ENCODE measurements at places on chromosomes 1 and 21. TPM values are rescaled to one million over a fixed set of nuclear protein-coding genes. Genes with fewer than 3 reads are reported as not detected.

Gene FCRL4
- total RNA-seq, result not detected

Gene CFAP141
- total RNA-seq, result not detected

Gene KIF14
- 0.03 TPM for total RNA-seq

Gene APP
- 317 TPM for total RNA-seq

Gene OR2T29
- not detected for total RNA-seq

Gene CR1
- total RNA-seq, result 31.2 TPM

Gene LIPI
- not detected for total RNA-seq

Gene C1orf141
- total RNA-seq, result not detected

Gene REN
- total RNA-seq, result 1.3 TPM

Gene FMN2
- 0.48 TPM for total RNA-seq

Gene TBX19
- 0.87 TPM for total RNA-seq

Gene TNFRSF18
- 0.80 TPM for total RNA-seq

Gene ALPL
- total RNA-seq, result 129 TPM

Gene CD53
- total RNA-seq, result 93.6 TPM

Gene RASSF5
- total RNA-seq, result 11.4 TPM

Gene DISP3
- total RNA-seq, result not detected

Gene NMNAT2
- 20.5 TPM for total RNA-seq

Gene TEDDM1
- not detected for total RNA-seq

Gene SLFNL1
- total RNA-seq, result 0.22 TPM

Gene C4BPA
- total RNA-seq, result not detected

Gene SLC6A9
- total RNA-seq, result 2.2 TPM

Gene SH2D2A
- 4.7 TPM for total RNA-seq

Gene STIL
- 1.8 TPM for total RNA-seq

Gene TSACC
- 0.64 TPM for total RNA-seq

Gene TNFRSF25
- total RNA-seq, result 6.0 TPM

Gene MPZ
- 5.5 TPM for total RNA-seq

Gene TCP10L
- 0.13 TPM for total RNA-seq

Gene B4GALT2
- total RNA-seq, result 66.3 TPM

Gene FNDC10
- 2.9 TPM for total RNA-seq

Gene COX20
- total RNA-seq, result 20.8 TPM

Gene ATP6V1G3
- total RNA-seq, result not detected

Gene ZNF593OS
- total RNA-seq, result not detected

Gene GBP4
- 9.7 TPM for total RNA-seq

Gene FCRL6
- not detected for total RNA-seq

Measured in mesenteric fat pad (tissue), 1 donor.